SK-N-DZ (cell line): ENCODE measurements at places on chromosomes 7 and 10.

DNA sequence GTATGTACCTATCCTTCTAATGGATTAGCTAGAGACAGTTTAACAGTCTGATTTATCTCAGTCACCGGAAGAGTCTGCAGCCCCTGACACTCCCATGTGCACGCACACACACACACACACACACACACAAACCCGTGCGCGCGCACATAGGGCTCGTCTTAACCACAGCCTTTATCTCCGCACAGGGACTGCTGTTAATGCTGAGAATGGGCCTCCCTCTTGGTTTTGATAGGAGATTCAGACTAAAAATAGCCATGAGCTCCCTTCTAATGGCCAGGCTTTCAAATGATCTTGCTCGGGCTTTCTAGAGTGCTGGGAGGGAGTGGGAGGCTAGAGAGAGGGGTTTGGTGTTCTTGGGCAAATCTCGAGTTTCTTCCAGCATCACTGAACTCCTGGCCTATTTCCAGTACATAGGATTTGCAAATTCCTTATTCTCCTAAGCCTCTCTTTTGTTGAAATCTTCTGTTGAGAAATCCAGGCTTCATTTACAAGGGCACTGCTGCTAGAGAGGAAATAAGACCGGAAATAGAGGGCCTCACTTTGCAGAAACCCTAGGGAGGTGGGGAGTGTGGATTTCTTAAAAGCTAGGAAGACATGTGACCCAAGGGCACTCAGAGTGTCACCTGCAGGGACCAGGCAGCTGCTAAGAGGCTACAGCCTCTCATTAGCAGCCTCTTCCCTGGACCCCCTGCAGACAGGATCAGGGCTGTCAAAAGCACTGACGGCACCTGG lies 2.4 kb downstream of the TMEM72 start:
- DNase-seq = no peak

- no peak for DNase-seq
These were observed 133.7 kb downstream of the TFPI2 start for GRCh38 chr7:93756890-93757289.

DNA sequence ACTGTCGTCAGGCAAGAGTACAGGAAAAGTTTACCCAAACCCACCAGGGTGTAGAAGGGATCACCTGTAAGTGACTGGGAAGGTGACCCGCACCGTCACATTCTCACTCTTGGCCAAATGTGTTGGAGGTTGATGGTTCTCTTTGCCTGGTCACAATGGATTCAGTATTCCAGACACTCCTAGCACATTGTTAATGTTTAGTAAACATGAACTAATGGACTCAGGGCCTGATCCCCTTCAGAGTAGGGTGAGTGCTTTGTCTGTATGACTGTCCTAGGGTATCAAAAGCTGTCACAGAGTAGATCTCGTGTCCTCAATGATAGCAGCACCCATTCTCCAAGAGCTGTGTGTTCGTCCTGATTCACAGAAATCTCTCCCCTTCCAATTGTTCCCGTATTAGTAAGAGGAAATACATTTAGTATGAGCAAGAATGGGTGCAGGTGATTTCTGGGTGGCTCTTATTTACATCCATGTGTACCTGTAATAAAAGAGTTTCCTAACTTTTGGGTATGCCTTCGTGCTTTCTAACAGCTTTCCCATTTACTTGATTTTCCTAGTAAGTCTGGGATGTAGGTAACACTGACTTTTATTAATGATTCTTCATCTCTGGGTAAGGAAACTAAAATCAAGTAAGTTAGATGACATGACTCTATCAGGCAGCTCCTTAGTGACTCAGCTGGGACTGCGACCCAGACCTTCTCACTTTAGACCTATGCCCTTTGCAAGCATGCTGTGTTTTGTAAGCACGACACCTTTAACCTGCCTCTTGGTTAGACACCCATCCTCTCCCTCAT lies 4.7 kb downstream of the EEPD1 start:
- no peak for DNase-seq

DNA sequence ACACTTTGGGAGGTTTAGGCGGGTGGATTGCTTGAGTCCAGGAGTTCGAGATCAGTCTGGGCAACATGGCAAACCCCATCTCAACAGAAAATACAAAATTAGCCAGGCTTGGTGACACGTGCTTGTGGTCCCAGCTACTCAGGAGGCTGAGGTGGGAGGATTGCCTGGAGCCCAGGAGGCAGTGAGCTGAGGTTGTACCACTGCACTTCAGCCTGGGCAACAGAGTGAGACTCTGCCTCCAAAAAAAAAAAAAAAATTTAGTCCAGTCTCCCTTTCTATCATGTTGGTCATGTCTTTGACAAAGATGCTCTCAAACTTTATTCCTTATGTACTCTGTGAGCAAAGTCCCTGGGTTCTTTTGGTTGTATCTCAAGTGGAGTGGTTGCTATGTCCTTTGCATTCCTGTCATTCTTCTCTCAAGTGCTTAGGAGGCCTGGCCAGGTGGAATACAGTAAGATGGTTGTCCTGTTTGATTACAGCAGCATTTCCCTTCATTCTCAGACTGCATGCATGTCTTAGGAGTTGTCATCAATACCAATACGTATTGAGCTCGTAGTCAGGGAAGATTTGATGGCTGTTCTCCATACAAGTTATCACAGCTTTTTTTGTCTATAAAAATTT lies 85.7 kb downstream of the MMRN2 start:
- no peak for DNase-seq

GRCh38 chr7:120949998-120950538 lies 509 bp upstream of the ING3 start:
- DNase-seq = no peak

DNA sequence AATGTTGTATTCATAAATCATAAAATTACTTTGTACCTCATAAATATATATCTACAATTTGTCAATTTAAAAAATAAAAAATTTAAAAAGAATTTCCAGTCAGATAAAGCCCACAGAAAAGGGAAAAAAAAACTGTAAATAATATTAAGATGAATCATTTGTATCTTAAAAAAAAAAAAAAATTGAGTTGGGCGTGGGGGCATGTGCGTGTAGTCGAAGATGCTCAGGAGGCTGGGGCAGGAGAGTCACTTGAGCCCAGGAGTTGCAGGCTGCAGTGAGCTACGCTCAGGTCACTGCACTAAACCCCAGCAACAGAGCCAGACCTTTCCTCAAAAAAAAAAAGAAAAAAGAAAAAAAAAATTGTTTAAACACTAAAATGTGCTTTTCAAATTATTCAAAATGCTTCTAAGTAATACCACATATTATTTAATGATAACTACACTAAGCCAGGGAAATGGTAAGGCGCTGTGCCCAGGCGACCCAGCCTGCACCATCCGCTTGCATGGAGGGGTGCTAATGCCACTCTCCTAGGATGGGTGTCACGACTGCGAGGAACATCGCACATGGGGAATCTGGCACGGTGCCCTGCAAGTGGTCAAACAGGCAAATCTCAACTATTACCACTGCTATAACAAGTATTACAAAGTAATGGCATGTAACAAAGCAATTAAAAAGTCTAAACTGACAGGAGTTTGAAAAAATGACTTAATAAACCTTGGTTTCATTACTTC lies 15.4 kb downstream of the GLUD1 start:
- no peak for DNase-seq

GRCh38 chr10:34292675-34293074 lies 522.4 kb downstream of the PARD3 start:
- peak; percentile 15 for DNase-seq

DNA sequence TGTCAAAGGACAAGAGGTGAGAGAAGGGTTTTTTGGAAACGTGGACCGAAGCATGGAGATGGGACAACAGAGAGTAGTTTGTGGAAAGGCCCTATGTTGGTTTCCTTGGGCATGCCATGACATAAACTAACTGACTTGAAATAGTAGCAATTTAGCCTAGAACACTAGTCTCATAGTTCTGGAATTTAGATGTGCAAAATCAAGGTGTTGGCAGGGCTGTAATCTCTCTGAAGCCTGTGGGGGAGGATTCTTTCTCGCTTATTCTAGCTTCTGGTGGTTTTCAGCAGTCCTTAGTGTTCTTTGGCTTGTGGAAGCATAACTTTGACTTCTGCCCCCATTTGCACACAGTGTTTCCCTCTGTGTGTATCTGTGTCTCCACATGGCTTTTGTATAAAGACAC lies 283.4 kb downstream of the GFRA1 start:
- no peak for DNase-seq

- DNase-seq = peak; percentile 71
These were observed 149.6 kb downstream of the TCF7L2 start for GRCh38 chr10:113099431-113100183.

GRCh38 chr10:132539894-132540293 lies 2.3 kb downstream of the INPP5A start:
- DNase-seq = no peak

DNA sequence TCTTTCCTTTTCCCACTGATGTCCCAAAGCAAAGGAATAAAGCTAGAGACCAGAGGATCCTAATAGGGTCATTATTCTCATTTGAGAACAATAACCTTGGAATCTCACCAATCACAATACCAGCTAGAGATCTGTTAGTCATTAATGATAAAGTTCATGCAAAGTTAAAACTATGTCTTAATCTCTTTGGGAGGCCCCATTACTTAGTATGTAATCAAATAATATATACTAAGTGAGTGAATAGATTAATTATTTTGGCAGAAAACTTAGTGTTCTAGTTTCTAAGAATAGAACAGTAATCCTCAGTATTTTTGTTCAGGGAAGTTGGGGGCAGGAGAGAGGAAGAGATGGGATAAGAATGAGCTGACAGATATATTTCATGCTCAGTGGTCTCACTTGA lies 227.2 kb downstream of the MTERF1 start:
- no peak for DNase-seq

GRCh38 chr7:48380921-48381320 lies 209.7 kb downstream of the ABCA13 start:
- DNase-seq = no peak

DNA sequence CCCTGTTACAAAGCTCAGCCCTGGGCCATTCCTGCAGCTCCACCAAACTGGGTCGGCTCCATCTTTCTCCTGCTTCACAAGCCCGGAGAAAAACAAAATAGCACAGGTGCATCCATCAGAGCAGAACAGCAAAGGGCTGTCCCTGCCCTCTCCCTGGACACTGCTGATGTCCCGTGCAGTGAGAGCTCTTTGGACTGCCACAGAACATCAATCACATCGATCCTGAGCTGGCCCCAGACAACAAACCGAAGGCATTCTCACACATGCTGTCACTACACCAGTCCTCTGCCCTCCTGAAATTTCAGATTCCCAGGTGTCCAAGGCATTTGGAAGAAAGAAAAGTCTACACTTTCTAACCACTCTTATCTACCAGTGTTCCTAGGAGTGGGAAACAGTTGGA lies 427.1 kb upstream of the ZMIZ1 start:
- no peak for DNase-seq

- DNase-seq = no peak
These were observed 41.1 kb downstream of the PTPRZ1 start for GRCh38 chr7:121913947-121914675.

DNA sequence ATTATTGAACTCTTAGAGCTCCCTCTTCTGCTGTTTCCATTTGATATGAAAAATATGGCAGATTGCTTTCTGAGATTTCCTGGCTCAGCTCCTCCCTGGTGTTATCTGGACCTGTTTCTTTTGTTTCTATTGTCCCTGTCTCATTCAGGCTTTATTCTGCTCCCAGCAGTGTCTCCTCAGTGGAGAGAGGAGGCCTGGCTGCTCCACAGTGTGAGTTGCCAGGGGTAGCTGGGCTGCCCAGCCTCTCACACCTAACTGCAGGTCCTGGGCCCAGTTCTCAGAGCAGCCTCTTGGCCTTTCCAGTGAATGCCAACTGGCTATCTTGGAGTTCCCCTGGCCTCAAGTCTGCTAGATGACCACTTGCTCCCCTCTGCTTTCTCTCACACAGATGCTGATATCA lies 127.0 kb downstream of the VPS41 start:
- DNase-seq = no peak

- no peak for DNase-seq
These were observed 22.3 kb downstream of the RAB19 start for GRCh38 chr7:140426130-140426529.

DNA sequence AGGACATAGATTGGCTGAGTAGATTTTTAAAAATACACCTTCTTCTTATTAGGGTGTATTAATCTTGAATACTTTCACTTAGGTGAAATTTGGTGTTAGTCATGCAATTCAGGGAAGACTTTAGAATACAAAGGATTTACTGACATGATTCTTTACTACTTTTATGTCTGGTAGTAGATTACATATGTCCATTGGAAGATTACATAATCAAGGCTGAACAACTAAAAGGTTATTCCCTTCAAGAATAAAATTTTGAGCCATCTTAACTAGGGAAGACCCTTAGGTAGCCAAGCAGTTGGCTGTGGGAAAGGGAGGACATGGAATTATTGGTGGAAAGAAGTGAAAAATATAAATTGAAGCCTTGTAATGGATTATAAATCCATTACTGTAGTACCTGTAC lies 165.0 kb downstream of the ITGB1 start:
- DNase-seq = no peak

DNA sequence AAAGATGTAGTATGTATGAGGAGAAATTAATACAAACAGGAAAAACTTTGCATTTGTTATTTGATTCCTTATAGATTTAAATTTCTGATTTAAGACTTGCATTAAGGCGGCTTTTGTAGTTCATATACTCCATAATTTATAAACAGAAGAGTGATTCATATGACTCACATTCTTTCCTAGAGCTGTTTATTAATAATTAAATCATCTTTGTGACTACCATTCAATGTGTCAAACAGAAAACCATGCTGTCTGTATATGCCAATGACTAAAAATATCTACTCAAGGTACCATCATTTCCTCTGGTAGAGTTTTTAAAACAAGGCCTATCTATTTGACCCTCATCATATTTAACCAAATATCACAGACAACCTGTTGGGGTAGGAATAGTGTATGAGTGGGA lies 501.7 kb downstream of the PARD3 start:
- DNase-seq = no peak

- no peak for DNase-seq
These were observed 21.1 kb upstream of the HBP1 start for GRCh38 chr7:107147464-107148393.

DNA sequence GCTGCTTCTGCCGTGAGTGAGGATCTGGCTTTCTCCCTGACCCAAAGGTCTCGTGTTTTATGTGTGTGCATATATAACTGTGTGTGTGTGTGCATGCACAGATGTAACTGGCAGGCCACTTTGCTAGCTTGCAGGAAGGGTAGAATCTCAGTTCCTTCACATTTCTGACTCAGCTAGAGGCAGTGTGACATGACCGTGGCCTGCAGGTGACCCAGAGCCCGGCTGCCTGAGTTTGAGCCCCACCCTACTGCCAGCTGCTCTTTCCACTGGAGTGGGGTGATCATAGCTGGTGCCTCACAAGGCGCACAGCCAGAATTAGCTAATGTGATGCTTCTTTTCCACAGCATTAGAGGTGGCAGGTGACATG lies 9.3 kb upstream of the MYL7 start:
- DNase-seq = no peak

DNA sequence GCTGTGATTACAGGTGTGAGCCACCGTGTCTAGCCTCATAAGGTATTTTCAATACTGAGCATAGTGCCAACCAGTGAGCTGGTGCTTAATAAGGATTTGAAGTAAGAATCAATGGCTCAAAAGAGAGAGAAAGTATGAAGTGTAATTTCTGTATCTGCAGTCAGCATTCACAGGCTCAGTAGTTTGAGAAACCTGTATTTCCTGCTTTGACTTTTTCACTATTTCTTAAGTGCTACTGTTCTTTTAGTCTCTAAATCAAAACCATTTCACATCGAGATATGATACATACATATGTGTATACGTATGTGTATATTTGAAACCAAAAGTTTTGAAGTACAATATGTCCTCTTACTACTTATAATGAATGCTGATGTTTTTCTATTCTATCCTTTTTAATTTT lies 189.9 kb downstream of the PPP1R9A start:
- no peak for DNase-seq
